ENCODE measurements at places on chromosomes 11 and 22.

- DNase-seq: no peak
These were observed 1283.5 kb downstream of the LRRC4C start for GRCh38 chr11:40175980-40176379.

DNA sequence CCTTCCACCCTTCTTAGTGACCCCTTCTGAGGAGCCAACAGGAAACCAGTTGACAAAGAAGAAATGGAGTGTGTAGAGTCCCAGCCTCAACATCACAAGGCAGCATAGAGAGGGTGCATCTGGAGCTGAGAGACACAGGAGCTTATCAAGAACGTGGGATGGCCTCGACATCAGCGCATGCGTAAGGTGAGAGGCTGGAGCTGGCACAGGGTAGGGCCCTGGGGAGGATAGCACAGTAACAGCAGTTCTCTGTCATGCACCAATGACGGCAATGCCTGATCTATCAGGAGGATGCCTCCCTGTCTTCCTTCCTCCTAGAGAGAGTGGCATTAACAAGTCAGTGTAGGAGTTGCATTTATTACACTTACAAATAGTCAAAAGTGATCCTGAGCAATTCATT is 426.1 kb downstream of the NTM start:
- DNase-seq: no peak

DNA sequence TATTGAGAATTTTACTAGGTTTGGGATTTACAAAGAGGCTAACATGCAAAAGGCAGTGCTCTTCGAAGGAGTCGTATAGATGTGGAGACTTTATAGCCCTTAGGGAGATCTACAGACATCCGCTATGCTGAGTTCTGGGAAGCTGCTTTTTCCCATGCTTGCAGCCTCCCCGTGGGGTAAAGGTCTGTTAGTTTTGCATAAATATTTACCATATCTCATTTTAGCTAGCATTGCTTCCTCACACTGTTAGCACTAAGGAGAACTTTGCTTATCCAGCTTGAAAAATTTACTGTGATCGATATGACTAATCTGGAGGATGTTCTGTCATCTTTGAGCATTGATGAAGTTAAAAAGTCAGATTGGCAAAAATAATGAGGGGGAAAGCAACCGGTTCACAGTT is 18.6 kb downstream of the ARHGEF12 start:
- no peak for DNase-seq

GRCh38 chr11:1296287-1296686 is 13.1 kb downstream of the TOLLIP start:
- no peak for DNase-seq

DNA sequence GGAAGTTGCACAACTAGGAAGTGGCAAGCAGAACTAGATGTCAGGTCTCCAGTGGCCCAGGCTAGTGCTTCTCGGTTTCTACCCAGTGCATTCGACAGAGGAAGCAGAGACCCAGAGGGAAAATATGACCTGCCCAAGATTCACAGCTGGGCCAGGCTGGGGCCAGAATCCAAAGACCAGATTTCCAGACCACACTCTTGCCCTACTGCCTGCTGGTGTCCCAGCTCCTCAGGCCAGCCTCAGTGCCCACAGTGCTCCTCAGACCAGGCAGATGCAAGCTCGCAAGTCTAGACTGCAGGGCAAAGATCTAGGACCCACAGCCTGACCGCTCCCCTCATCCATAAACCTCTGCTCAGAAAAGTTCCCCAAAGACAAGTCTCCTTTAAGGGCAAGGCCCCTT is 262.6 kb downstream of the BUD13 start:
- DNase-seq: no peak

DNA sequence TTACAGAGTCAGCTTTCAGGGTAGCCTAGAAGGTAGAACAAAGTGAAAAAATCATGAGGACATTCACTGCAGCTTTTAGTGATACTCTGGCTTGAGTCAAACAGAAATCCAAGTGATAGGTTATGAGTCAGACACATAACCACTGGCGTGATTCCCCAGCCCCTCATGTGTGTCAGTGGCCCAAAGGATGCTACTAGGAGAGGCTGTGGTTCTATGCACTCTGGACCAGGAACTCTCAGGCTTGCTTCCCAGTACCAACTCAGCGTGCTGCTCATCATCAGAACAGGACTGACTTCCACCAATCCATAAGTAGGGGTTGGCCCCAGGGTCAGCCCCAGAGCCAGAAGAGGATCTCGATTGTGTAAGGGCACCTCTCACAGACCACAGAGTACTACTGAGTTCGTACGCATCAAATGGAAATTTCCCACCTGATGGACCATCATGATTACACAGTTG is 116.8 kb downstream of the MED15 start:
- no peak for DNase-seq

- DNase-seq: no peak
These were observed 56.2 kb downstream of the SBF1 start for GRCh38 chr22:50418624-50419023.

GRCh38 chr11:73186294-73186850 is 31.7 kb upstream of the P2RY2 start:
- DNase-seq: no peak

DNA sequence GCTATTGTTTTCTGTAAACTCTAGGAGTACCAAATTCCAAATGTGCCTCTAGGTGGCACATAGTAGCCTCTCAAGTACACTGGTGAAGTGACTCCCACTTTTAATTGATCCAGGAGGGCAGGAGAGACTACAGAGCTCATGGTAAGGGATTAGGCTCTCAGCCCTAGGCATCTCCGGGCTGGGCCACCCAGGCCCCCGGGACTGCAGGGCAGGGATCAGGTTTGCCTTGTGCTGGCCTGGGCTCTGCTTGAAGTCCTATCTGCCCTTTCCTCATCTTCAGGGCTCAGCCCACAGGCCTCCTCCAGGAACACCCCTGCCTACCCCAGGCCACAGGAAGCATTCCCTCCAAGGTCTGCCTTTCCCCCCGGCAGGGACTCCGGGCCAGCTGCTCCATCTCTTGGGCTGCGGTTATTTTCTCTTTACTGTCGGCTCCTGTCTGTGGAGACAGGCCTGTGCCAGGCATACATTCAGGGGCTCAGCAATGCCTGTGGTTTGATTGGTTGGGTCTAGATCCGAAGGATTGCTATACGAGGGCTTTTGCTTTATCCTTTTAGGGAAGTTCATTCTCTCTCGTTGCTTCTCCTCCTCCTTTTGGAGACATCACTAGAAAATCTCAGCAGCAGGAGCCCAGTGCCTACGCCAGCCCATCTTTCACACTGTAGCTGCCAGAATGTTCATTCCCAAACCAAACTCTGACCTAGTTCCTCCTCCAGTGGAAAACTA is 32.8 kb downstream of the PARVA start:
- DNase-seq: no peak

- DNase-seq: no peak
These were observed 109.9 kb downstream of the MPPED1 start for GRCh38 chr22:43521716-43522115.

- no peak for DNase-seq
These were observed 667 bp downstream of the CD81 start for GRCh38 chr11:2377511-2378443.

- DNase-seq: no peak
These were observed 164.3 kb downstream of the PGR start for GRCh38 chr11:100965346-100965745.

DNA sequence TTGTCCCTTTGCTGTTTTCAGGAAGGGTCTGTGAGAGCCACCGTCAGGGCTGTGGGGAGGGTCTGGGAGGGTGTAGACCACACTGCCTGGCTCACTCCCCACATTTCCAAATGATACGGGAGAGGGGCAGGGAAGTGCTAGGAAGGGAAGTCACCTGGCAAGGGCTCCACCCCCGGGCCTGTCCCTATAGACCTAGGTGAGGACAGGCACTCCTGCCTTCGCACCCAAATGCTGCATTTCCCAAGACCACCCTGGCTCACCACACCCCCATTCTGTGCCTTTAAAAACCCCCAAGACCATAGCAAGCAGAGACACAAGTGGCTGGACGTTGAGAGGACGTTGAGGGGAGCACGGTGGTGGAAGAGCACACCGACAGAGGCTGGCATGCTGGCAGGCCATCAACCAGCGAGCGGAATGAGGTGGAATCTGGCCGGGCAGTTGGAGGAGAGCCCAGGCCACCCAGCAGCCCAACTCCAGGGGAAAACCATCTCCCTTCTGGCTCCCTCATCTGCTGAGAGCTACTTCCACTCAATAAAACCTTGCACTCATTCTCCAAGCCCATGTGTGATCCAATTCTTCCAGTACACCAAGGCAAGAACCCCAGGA is 45.7 kb downstream of the GNB1L start:
- no peak for DNase-seq

DNA sequence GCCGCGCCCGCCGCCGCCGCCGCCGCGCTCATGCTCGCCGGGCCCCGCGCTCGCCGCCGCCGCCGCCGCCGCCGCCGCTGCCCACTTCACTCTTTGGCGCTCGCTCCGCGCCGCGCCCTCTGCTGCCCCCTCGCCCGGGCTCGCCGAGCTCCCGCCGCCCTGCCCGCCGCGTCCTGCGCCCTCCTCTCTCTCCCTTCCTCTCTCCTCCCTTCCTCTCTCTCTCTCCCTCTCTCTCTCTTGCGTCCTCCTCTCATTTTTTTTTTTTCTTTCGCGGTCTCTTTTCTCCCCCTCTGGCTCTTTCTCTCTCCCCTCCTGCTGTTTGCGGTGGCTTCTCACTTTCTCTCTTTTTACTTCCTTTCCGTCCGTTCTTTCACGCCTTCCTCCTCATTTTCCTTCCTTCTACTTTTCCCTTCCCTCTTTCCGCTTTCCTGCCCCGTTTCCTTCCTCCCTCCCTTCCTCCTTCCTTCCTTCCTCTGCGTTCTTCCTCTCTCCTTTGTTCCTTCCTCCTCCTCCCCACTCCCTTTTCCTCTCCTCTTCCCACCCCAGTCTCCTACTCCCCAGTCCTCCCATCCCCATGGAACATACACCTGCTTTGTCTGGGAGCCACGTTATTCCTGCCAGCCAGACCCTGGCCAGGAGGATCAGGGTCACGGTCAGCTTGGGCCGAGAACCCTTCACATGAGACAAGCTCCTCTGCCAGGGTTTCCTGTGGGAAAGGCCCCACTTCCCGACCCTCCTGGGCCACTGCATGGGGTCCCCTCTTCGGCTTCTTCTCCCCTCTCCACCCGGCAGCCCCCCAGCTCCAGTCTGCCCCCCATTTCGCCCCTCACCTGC is 19.3 kb upstream of the SHISAL1 start:
- no peak for DNase-seq

GRCh38 chr11:35436581-35437250 is 17.4 kb upstream of the SLC1A2 start:
- no peak for DNase-seq

- no peak for DNase-seq
These were observed 49.8 kb upstream of the SPATA19 start for GRCh38 chr11:133895061-133895479.

- DNase-seq: no peak
These were observed 6.3 kb downstream of the DEPDC7 start for GRCh38 chr11:33021937-33022336.

DNA sequence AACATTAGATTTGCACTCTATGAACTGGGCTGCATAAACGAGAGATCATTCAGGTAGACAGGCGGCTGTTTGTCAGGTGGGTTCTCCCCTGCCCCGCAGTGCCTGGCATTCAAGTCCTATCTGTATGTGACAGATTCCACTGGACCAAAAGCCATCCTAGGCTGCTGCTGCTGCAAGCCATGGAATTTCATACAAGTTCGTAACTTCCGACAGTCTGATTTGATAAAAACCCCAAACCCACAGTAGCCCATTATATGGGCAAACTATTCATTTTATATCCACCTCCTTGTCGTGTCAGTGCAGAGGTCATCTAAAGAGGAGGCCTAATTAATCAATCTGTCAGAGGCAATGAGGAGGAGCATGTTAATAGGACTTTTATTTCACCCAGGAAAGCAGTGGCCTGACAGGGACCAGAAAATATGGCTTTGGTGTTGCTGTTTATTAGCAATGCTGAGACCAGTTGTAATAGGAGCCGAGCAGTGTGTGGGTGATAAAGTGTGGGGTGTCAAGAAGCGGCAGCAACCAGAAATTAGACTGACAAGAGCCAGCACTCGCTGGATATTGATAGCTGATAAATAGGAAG is 124.2 kb downstream of the ARL14EP start:
- DNase-seq: no peak

- no peak for DNase-seq
These were observed 16.7 kb upstream of the PIM3 start for GRCh38 chr22:49943771-49944398.

DNA sequence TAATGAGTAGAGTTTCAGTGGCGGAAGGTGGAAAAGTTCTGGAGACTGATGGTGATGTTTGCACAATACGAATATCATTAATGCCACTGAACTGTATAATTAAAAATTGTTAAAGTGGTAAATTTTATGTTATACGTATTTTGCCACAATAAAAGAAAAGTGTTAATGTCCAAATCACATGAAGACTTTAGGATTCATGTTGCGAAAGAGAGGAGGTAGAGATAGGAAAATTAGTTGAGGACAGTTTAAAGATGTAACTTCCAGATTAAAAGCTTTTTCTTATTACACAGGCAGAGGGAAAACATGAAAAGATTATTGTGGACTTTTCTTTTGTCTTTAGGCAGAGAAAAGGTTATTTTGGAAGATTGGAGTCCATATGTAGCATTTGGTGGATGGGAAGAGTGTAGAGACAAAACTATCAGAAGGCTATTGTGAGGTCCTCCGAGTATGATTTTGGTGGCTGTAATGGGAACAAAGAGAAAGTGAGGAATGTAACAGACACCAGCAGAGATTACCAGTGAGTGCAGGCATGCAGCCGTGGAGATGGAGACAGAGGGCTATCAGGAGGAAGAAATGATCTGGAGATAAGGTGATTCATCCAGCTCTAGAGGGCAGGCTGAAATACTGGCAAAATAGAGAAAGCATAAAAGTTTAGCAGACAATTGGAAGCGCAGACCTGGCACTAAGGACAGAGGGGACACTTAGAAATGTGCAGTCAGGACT is 12.5 kb downstream of the VPS26B start:
- DNase-seq: no peak

DNA sequence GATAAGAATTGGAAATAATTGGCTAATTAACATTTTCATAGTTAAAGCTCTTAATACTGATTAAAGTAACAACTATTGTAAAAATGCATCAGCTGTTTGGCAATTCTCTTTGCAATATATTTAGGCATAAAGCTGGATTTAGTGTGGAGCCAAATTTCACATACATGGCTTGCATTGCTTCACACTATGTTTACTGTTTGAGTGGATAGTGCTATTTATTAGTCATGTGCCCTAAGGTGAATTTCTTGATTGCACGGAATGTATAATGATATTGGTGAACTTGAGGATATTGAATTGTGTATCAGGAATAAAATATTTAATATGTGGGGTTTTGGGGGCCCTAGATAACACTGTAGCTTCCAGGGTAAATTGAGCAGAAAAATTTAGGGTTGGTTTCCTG is 100.9 kb downstream of the AASDHPPT start:
- no peak for DNase-seq
